ENCODE measurements at places on chromosomes 6 and 20.

- DNase-seq: no peak
These were observed 859 bp downstream of the PPP1R10 start for GRCh38 chr6:30615958-30616810.

GRCh38 chr20:62403331-62403730 lies 3.8 kb downstream of the CABLES2 start:
- DNase-seq: no peak

DNA sequence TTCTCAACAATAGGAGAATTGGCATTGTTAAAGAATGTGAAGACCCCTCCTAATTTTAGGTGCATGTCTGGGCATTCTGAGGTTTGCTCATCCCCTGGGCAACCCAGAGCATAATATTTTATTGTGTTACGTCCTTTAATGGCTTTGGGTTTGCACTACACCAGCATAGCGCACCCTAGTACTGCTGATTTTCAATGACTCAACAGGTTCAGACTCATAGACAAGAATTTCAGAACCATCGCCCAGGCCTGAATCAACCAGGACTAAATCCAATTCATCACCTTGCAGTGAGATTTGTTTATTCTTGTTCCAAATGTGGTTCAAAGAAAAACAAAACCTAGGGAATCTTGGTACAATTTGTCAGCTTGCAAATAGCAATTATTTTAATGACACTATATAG lies 137.8 kb upstream of the PHACTR1 start:
- DNase-seq: no peak

- DNase-seq: no peak
These were observed 90.9 kb upstream of the CARMIL1 start for GRCh38 chr6:25188232-25188631.

GRCh38 chr20:42846784-42847490 lies 342.8 kb downstream of the PTPRT start:
- no peak for DNase-seq

DNA sequence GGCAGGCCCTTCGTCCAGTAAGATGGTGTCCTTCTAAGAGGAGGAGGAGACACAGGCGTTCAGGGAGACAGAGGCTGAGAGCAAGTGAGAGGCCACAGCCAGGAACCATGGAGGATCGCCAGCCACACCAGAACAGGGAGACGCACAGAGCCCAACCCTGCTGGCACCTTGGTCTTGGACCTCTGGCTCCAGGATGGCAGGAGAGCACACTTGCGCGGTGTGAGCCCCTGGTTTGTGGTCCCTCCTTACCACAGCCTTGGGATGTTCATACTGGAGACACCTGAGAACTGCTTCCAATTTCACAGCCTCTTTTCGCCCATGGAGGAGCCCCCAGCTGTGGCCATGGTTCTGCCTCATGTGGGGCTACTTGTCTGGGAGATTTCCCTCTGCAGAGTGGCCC lies 222.4 kb downstream of the DLL1 start:
- DNase-seq: no peak

- DNase-seq: no peak
These were observed 147.7 kb downstream of the SOBP start for GRCh38 chr6:107637316-107638315.

- no peak for DNase-seq
These were observed 17.6 kb downstream of the ARID1B start for GRCh38 chr6:156794546-156795354.

DNA sequence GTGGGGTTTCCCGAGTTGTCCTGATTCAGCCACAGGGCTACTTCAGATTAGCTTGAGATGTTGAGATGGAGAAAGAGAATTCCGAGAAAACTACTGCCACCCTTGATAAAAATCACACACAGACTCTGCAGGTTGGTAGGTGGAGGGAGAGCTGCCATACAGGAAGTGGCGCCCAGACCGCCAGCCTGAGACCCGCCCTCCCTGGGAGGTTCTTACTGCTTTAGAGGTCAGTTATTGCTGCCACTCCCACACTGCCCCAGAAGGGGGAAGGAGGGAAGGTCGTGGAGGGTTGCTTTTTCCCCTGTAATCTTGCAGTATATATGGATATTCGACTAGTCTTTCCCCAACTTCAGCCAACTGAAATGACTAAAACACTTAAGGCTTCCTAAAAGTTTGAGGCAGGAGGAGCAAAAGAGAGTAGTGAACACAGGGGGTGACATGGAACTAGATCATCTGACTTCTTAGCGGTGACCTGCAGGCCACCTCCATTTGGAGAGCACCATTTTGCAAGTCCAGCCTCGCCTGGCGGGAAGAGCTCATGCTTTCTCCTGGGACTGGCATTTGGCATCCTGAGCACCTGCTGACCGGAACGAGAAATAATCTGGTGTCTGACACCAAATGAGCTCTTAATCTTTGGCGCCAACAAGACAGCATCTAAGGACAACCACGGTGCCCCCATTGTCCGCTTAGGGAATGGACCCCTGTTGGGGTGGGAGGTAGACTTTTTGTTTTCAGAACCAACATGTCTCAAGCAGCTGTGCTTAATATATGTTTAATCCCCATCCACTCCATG lies 35.7 kb upstream of the SLC22A1 start:
- DNase-seq: no peak
